Keratinocyte (primary cell): ENCODE measurements at places on chromosomes 4 and X. TPM values are rescaled to one million over a fixed set of nuclear protein-coding genes. Genes with fewer than 3 reads are reported as not detected.

Gene SLC2A9
- 37.3 to 44.3 TPM (median 43.5 TPM) in 3 replicates for polyA plus RNA-seq

Gene TADA2B
- 4.6 to 7.2 TPM (median 5.3 TPM) in 3 replicates for polyA plus RNA-seq

Gene PDCL2
- not detected in 3 replicates for polyA plus RNA-seq

Gene PDHA1
- polyA plus RNA-seq = 163 to 236 TPM (median 202 TPM) in 3 replicates
